ENCODE measurements at places on chromosomes 5 and 9.

DNA sequence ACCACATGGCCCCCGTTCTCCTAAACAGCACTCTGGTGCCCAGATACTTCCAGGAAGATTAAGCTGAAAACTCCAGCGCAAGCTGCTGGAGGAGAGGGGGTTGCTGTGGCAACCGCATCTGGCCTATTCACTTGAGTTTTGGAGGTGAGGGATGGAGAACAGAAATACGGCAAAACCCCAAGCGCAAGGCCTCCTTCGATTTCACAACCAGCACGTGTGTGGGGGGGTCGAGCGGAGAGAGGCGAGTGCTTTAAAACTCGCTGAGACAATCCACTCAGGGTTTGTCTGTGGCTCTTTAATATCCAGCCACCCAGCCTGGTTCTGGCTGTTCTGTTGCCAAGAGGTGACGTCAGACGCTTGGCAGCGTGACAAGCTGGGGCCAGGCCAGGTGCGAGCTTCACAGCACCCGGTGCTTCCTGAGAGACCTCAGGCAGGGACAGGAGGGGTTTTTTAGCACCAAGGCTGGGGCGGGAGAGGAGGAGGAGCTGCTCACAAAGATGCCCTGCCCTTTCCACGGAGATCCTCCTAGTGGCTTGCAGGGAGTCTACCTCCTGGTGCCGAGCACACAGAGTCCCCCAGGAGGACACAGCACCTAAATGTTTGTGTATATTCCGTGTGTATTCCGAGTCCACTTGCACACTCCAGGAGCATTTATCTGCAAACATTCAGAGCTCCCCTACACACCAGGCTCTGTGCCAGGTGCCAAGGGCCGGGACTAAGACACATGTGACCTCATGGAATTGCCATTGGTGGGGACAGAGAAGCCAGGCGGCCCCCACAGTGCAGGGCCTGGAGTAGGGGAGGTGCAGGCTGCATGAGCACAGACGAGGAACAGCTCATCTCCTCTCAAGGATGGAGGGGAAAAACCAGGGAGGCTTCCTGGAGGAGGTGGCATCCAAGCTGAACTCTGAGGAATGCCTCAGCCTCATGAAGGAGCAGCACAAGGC is 194.6 kb downstream of the OLFM1 start:
- no peak for DNase-seq

- DNase-seq: no peak
Observed at GRCh38 chr5:1204693-1205242, 3.4 kb downstream of the SLC6A19 start.

DNA sequence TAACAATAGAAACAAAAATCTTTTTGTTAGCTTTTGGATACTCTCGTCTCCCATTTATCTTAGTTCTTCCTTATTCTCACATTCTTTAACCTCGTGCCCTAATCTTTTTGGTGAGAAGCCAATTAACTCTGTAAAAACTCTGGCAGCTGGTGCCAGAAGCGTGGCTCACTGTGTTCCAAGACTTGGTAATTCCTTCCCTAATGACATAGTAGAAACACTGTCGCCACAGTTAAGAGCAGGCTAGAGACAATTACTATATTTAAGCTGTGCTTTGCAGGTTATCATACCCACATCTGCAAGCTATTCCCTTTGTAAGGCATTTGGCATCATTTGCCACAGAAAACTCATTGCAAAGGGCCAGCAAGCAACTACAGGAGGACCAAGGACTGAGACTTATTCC is 160.9 kb upstream of the PIK3R1 start:
- no peak for DNase-seq

DNA sequence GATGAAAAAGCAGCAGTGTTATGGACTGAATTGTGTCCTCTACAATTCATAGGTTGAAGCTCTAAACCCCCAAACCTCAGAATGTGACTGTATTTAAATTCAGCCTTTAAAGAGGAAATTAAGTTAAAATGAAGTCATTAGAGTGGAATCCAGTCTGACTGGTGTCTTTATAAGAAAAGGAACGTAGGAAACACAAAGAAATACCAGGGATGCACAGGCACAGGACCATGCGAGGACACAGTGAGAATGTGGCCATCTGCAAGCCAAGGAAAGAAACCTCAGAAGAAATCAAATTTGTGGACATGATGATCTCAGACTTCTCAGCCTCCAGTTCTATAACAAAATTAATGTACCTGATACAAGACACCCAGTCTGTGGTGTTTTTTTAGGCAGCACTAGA is 971.2 kb upstream of the CDH9 start:
- DNase-seq: no peak

DNA sequence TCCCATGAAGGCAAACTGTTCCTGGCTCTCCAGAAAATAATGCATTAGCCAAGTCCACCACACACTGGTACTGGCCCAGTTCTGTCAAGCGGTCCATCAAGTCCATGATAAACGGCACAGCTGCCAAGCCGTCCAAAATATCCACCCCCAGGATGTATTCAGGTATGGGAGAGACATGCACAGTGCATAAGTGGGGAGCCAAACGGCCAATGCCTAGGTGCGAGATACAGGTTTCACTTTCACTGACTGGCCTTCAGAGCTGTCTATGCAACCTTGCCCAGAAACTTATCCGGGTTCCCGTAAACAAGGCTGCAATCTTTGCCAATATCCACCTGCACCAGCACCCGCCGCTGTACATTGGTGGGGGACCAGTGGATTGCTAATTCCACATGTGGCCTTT is 795.8 kb downstream of the EFNA5 start:
- no peak for DNase-seq

- no peak for DNase-seq
Observed at GRCh38 chr5:59732301-59732700, 161.2 kb downstream of the PDE4D start.

- peak; percentile 9 for DNase-seq
Observed at GRCh38 chr5:38193015-38193581, 65.3 kb upstream of the EGFLAM start.

DNA sequence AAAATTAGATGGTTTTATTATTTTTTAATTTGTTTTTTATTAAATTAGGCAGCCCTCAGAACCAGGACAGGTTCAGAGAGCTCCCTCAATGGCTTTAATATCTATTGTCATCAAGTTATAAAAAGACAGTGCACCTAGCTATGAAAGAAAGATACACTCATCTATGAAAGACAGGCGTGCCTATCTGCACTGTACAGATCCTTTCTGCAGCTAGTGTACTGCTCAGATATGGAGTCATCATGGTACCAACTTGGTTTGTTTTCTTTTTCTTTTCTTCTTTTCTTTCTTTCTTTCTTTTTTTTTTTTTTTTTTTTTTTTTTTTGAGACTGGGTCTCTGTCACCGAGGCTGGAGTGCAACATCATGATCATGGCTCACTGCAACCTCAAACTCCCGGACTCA is 54.8 kb upstream of the GPBP1 start:
- no peak for DNase-seq

DNA sequence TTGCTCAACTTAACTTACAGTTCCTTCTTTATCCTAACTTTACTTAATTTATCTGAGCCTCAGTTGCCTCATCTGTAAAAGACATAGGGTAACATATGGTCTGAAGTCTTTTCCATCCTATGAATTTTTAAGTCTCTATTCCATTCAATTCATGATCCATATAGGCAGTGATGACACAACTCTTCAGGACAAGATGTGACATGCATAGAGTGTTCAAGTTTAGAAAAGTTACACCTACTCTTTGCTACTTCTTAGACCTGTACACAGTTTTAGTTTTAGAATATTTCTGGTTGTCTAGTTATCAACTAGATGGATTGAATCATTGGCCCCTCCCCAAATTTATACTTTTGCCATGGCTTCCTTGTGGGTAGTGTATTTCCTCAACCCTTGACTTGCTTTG is 50.7 kb upstream of the ELL2 start:
- no peak for DNase-seq

DNA sequence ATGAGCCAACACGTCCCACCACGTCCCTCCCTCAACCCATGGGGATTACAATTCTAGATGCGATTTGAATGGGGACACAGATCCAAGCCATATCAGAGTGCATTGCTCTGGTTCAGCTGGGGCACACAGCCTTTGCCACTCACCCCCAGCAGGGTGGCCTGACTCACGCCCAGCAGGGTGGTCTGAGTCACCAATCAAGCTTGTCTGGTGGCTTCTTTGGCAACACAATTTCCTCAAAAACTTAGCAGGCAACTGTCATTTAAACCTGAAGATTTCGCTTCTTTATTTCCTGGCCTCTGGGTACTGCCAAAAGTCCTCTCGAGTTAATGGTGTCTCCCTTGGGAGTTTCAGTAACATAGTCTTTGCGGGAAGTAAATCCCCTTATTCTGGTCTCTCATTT is 16.3 kb upstream of the SEMA5A start:
- DNase-seq: no peak

Measured in ascending aorta (tissue), 2 donors.